DMS153 (cell line): ENCODE measurements at places on chromosomes 5 and 9.

GRCh38 chr9:127528422-127529251, 77.3 kb downstream of the LRSAM1 start:
- no peak for DNase-seq

DNA sequence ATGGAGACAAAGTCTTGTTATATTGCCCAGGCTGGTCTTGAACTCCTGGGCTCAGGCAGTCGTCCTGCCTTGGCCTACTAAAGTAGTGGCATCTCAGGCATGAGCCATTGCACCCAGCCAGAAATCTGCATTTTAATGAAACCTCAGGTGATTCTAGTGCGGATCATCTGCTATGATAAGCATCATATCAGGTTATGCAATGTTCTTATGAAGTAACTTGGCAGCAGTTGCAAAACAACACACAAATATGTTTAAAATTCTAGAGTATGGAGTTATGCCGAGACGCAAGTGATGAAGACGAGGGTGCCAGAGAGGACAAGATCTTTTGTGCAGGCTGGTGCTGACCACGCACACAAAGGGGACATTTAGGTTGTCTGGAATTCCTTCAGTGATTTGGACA, 153.2 kb upstream of the MEF2C start:
- no peak for DNase-seq

- no peak for DNase-seq
Measured at GRCh38 chr9:26012797-26013196, 334.6 kb upstream of the TUSC1 start.

- no peak for DNase-seq
Measured at GRCh38 chr5:61416010-61416409, 84.0 kb downstream of the ZSWIM6 start.

- no peak for DNase-seq
Measured at GRCh38 chr9:137029058-137029936, 1.3 kb upstream of the ABCA2 start.
